ENCODE measurements at places on chromosomes 3 and 15. TPM values are rescaled to one million over a fixed set of nuclear protein-coding genes. Genes with fewer than 3 reads are reported as not detected.

DNA sequence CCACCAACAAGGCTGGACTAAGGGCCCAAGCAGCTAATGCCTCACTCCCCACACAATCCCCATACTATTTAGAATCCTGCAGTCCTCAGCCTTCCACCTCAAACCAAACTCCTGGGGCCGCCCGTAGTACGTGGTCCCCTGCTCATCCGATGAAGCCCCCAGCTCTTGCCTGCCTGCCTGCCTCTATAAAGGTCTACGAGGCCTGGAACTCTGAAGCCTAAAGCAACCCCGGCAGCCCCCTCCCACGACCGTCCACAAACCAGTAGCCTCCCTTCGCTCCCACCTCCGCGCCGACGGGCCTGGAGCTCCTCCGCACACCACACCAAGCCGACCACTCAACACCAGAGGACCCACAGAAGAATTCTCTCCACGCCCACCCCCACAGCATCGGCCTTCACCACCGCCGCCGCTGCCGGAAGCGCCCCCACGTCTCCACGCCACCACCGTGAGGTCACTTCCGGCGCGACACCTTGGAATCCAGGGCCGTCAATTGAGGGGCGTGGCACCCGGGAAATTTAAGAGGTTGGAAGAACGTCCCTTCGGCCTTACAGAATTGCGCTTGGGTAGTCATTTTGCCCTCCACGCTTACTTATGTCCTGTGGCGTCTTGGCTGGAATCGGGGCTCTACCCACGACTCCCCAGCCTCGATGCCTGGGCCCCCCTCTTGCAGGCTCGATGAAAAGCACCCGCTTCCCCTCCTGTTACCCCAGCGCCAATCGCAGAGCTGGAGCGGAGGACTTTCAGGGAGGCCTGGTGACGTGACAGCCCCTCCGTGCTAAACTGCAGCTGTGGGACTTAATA lies at the start of gene EDC3:
Gene EDC3, minus strand, starts transcription at position 428 of the 801 bp plus-strand sequence. CDS start 20,900 bp downstream, outside the sequence.
- DNase-seq, result peak; percentile 88

GRCh38 chr15:33022629-33023028 lies 171.9 kb downstream of the FMN1 start:
- DNase-seq, result no peak

DNA sequence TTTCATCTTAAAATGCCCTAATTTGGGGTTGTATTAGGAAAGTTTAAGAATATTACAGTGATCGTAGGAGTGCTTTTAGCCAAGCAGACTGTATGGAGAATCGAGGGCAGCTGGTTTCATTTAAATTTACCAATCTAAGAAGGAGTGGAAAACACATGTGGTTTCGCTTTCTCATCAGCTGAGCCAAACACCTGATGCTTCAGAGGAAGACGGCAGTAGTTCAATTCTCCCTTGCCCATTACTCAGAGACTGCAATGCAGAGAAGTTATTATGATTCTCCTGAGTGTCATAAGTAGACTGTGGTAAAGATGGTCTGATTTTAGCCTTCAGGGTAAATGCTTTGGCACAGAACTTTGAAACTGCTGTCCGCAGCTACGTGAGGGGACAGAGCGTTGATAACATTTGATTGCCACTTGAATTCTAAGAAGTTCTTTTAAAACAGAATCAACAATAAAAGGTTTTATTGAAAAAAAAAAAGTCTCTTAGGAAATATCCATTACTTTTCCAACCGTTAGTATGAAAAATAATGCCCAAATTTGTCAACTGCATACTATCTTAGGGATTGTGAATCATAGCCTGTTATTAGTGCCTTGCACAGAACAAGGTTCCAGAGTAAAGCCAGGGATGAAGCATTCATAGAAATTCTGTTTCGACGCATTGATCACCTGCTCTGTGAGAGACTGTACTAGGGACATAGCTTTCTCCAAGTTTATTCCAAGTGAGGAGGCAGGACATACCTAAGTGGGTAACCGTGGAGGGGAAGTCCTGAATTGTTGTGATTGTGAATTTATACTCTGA lies 25.6 kb downstream of the LYSMD4 start:
- DNase-seq, result no peak

GATM gene
- 21.8 TPM for polyA plus RNA-seq

GATA2 gene
- 25.7 TPM for polyA plus RNA-seq

CCR9 gene
- not detected for polyA plus RNA-seq

ALDH1L1 gene
- polyA plus RNA-seq, result 24.0 TPM

TEX55 gene
- not detected for polyA plus RNA-seq
